Fibroblast of skin of back (primary cell): ENCODE measurements at places on chromosomes 2 and 18.

DNA sequence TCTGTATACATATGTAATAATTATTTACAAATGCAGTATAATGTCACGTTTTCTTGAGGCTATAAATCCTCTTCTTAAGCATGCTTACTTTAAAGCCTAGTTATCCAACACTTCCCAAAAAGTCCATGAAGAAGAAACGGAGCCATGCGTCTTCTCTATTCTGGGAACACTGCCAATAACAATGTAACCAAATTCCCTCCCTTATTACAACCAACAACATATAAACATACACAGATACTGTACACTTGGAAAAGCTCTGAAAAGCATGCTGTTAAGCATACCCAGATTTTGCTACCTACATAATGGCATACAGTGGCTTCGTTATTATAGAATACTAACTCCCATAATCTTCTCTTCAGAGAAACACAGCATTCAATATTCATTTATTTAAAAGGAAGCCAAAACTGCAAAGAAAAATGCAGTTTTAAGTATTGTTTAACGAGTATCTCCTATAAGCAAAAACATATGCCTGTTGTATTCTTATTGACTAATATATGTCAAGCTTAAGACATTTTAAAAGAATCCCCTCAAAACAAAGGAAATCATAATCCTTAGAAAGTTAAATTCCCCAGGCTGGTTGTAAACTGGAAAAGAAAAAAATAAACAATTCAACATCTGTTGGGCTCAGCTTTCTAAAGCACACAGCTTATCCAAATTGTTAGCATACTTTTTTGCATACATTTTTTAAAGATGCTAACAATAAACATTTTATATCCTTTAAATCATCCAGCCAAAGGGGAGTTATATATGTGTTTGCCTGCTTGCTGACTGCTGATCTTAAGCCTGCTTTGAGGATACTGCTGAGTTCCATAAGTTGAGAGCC is 83.4 kb downstream of the SLC25A12 start:
- DNase-seq = peak; percentile 30

DNA sequence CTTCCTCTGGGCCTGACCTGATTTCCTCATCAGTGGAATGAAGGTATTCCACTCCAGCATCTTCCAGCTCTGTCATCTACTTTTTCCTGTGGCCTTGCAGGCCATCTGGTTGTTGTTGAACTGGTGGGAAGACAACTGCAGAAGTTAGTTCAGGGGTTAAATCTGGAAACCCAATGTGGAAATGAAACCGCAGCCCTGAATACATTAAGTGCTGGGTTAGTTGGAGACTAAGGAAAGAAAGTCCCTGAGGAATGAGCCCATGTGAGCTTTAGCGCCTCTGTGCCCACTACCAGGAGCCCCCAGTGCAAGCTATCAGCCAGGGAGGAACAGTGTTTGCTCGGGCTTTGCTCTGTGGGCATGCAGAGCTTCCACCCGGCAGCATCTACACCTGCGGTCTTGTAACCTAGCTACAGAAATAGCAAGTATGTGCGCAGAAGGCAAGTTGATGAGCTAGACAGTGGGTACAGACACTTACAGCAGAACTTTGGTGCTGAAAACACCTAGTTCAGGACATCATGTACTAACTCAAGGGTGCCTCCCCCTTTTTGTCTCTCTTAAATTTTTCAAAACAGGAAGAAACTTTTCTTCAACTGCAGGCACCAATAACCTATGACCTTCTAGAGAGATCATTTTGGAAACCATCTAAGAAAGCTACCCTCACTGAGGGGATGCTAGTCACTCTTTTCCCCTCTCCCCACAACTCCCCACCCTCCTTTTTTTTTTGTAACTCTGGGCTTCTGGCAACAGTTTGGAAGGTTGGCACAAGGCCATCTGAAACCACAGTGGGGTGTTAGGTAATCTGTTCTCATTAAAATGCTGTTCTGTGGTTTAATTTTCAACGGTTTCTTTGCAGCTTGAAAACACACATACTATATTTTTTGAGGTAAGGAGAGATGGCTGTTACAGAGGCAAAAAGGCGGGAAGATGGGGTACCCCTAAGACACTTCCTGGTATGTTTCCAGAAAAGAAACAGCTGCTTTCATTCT is 18.3 kb upstream of the CXCR4 start:
- DNase-seq = no peak

GRCh38 chr18:31876707-31877106 is 66.2 kb downstream of the TRAPPC8 start:
- DNase-seq = peak; percentile 3

DNA sequence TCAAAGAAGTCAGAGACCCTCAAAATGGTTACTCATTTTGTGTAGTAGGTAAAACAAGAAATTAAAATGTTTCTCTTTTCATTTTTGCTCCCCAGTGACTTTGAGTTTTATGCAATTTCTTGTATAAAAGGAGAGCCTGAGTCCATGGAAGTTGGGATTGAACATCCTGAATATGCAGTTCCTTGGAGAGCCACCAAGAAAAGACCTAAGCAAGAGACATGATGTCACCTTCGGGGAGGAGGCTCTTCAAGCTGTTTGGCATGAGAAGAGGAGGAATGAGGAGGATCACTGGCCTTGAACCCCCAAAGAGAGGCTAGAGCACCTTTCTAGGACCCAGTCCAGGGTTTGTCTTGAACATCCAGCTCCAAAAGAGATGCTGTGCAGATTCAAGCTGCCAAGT is 83.5 kb upstream of the STPG4 start:
- DNase-seq = no peak

- peak; percentile 32 for DNase-seq
These were observed 2.1 kb downstream of the PCBP1 start for GRCh38 chr2:70089220-70089982.
